Karpas-422 (cell line): ENCODE measurements at places on chromosomes 6 and 20.

DNA sequence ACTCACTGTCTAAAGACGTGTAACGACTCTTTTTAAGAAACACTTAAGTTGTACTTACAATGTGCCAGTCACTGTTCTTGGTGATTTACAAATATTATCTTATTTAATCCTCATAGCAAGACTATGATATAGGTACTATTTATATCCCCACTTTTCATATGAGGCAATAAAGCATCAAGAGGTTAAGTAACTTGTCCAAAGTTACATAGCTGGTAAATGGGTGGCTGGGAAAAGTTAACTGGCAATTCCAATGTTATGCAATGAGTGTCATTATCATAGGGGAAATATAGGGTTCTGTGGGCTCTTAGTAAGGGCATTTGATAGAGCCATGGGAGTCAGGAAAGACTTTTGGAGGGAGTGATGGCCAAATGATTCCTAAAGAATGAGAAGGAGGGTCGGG lies 21.4 kb upstream of the RIPOR2 start:
- no peak for DNase-seq

GRCh38 chr6:5471044-5471443 lies 209.7 kb downstream of the FARS2 start:
- DNase-seq, result peak; percentile 86

DNA sequence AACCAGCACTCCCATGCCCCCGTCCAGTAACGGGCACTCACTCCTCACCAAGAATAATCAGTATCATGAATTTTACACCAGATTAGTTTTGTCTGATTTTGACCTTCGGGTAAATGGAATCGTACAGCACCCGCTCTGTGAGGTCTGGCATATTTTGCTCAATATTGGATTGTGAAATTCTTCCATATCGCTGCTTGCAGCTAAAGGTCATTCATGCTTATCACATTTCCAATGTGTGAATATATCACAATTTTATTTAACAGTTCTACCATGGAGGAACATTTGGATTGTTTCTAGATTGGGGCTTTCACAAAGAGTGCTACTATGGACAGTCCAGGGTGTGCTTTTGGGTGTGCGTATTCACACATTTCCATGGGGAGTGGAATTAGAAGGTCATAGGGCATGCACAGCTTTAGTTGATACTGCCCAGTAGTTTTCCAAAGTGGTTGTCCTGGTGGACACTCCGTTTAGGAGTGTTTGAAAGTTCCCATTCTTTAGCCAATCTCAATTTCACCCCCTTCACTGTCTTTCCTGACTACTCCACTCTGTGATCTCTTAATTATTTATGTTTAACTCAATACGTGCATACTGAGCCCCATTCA lies 86.6 kb downstream of the ISM1 start:
- no peak for DNase-seq

DNA sequence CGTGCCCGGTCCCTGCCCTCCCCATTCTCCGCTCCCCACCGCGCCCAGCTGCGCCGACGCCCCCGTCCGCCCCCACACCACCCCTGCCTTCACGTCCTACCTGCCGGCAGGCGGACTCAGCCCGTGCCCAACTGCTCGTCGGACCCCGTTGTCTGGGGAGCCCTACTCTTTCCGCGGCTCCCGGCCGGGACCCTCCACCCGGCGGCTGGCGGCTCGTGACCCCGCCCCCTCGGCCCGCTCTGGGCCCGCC lies at the start of gene SERAC1:
Gene SERAC1, minus strand, starts transcription at position 223 of the 250 bp plus-strand sequence. CDS start 9,899 bp downstream, outside the sequence.
- DNase-seq, result no peak

GRCh38 chr20:58440021-58440767 lies 51.2 kb downstream of the VAPB start:
- DNase-seq, result no peak

DNA sequence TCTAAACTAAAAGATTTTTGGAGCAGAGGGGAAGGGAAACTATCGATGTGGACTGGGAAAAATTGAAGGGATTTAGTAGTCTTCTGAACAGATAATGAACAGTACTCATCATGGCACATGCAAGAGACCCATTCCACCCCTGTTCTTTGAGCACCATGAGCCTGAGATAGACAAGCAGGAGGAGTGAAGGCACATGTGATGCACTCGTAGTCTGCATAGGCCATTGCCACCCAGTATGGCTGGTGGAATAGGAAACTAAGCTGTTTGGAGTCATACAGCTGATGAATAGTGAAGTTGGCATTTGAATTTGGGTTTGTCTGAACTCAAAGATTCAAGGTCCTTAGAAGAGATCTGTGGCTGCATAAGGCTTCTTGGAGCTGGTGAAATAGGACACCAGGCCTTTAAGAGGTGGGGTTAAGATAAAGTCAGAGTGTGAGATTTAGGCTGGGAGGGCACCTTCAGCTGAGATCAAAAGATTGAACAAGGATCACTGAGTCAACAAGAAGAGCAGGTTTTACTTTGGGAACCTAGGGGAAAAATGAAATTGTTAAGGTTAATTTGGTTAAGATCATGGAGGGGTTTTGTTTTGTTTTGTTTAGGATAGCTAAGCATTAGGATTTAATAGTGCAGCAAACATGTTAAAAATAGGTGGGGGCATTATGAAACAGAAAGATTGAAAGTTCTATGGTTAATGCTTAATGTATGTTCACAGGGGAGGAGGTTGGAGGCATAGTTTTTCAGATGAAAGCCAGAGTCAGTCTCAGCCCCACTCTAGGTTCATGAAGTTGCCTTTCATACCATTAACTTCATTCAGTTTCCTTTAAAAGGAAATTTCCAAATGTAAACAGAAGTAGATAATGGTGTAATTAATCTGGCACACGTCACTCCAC lies 148.8 kb downstream of the ARID1B start:
- DNase-seq, result no peak

DNA sequence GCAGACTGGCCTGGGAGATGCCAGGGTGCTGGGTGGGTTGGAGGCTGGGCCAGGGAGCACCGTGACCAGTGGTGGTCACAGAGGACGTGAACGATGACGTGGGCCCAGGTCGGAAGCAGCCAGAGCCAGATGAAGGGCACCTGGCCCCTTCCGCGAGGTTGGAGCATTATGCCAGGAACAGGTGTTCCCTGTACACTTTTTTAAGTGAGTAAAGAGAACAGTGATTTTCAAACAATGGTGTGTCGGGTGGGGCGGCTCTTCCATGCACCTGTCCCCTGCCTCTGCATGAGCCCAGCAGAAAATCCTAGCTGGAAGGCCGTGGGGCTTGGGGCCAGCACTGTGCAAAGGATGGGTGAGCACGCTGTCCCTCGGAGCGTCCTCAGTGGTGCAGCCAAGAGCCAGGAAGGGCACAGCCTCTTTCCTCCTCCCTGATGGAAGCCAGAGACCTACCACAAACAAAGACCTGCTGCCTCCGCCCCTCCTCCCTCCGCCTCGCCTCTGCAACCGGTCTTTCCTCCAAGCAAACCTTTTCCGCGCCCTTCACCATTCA lies 350.5 kb downstream of the ZFAND3 start:
- no peak for DNase-seq

- no peak for DNase-seq
These were observed 42.1 kb upstream of the CLIC5 start for GRCh38 chr6:46057792-46058191.

GRCh38 chr6:44849806-44850205 lies 462.3 kb downstream of the CDC5L start:
- no peak for DNase-seq

DNA sequence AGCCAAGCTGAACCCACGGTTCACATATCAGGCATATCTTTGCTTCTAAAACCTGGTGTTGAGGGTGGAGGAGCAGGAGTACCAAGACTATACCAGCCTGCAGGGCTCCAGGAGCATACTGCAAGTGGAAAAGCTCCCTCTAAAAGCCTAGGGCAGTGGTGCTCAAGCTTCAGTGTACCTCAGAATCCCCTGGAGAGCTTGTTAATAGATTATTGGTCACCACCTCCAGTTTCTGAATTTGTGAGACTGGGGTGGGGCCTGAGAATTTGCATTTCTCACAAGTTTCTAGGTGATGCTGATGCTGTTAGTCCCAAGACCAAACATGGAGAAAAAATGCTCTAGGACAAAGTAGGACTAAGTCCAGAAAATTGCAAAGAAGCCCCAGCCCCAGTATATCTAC lies 65.4 kb downstream of the FILIP1 start:
- DNase-seq, result no peak

DNA sequence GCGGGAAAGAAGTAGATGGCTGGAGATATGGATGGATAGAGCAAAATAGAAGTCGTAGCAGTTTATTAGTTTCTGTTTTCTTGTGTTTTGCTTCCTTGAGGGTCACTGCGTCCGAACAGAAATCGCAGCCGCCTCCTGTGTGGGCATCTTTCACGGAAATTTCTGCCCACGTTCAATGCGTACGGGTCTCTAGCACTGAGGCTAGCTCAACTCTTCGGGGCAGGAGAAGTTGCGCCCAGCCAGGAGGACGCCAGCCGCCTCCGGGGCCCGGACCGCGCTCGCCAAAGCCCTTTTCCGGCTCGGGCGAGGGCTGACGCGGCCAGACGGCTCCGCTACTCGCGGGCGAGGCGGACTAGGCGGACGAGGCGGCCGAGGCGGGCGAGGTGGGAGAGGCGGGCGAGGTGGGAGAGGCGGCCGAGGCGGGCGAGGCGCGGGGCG lies 814 bp downstream of the TFAP2B start:
- no peak for DNase-seq
